ENCODE measurements at places on chromosomes 7 and 10. TPM values are rescaled to one million over a fixed set of nuclear protein-coding genes. Genes with fewer than 3 reads are reported as not detected.

GRCh38 chr10:63441404-63441803, 24.4 kb downstream of the JMJD1C start:
- DNase-seq = no peak

DNA sequence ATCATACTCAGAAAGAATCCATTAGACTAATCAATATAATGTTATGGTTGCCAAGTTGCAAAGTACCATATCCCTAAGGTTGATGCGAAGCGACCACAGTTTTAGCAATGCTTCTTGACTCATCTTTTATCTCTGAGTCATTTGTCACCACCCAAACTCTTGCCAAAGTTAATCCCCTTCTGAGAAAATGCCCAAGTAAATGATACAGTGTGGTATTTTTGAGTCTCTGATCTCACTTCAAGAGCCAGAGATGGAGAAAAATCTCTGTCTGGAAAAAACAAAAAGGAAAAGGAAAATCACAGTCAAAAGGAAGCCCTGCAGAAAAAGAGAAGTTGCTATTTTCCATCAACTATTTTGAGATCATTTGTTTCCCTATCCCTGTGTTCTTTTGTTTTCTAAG, 26.7 kb upstream of the OTUD1 start:
- DNase-seq = peak; percentile 8

DNA sequence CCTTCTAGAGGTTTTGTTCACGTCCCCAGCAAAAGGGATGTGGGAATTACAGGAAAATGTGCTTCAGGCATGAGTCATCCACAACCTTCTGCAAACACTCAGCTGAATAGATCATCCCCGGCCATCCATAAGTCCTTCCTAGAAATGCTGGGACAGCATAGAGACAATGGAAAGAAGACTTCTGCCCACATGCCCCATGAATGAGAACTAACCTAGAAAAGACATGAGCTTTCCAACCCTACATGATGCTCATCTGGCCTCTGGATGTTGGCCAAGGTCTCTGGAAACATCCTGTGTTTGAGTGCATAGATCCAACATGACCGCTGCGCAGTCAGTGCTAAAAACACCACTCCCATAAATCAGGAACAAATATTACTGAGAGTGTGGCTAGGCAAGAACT, 277.5 kb downstream of the PLXNA4 start:
- no peak for DNase-seq

GRCh38 chr10:124003070-124003419, 90.4 kb downstream of the CHST15 start:
- no peak for DNase-seq

DNA sequence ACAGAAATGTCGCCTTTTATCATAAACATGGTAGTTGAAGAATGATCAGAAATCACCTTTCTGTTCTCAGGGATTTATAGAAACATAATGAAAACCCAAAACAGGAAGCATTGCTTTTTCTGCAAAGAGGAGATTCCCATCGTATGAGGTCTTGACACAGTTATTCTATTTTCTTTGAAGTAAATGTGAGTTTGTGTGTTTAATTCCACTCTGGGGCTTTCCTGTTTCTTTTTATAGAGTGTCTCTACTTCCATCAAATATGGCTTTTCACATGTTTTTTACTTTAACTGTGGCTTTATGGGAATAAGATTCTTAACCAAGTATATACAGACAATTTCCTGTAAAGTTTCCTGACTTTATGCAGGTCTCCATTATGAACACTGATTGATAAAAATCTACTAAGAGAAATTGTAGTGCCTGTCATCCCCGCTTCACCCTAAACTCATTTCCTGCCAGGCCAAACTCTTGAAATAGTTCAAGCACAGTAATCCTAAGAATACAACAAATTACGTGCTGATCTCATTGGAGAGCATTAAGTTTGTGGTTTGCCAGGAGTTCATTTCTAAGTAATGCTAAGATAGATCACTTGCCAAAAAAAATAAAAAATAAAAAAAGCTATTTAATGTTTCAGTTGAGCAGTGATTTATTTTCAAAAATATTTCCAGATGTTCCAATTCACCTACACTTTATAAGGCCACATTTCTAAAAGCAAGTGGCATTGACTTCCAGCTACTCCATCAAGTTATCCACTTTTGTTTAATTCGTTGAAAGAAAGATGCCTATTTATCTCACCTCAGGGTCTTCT, 52.2 kb upstream of the SEC61G start:
- no peak for DNase-seq

DNA sequence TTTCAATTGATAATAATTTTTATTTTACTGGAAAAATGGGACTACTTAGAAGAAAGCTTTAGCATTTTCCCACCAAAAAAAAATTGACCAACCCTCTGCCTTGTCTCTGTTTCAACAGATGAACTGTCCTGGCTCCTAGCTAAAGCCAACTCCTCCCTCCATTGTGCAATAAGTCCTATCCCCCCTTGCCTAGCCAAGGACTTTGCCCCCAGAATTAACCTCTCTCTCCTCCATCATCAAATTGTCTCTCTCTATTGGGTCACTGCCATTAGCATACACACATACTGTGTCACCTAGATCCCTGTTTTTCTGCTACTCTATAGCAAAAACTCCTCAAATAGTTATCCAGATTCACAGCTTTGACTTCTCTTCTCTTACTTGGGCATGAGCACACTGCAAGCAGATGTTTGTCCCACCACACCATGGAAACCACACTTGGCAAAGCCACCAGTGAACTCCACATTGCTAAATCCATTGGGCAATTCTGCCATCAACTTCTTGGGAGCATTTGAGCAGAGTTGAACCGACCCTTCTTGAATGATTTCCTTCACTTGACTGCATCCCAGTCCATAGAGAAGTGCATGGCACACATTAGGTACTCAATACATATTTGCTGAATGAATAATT, 91.4 kb upstream of the NEBL start:
- DNase-seq = no peak

DNA sequence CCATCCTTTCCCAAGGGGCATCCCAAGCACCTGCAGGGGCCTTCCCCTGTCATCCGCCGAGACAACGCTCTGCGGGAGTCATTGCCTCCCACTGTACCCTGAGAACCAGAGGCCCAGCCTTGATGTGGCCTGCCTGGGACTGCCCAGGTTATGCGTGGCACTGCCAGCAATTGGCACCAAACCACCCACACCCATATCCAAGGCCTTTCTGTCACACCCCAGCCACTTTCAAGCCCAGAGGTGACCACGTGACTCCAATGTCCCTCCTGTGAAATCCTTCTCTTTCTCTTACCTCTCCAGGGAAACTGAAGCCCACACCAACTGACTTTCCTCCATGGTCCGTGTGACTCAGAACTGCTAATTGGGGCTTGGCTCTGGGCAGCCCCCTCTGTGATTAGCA, 123.9 kb downstream of the C10orf105 start:
- DNase-seq = no peak

GRCh38 chr10:78942091-78942501, 126.7 kb upstream of the ZMIZ1 start:
- no peak for DNase-seq

DNA sequence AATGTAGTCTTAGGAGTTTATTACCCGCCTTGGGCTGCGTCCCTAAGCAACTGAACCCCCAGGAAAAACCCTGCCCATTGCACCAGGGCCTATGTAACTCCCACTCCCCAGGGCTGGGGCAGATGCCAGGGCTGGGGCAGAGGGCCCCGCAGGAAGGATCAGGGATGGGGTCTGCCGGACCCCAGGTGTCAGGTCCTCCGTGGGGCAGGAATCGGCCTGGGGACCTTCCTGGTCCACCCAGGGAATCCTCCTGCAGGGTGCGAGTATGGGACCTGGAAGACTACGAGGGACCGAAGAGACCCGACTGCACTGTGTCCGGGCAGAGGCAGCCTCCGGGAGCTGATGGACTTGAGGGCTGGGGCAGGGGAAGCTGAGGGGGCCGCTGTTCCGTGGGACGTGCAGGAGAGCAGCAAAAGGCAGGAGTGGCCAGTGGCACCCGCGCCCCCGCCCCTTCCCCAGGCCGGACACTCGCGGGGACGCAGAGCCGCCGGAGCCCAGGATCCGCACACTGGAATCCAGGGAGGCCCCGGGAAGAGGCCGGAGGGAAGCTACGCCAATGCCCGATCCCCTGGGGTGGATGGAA, 2.5 kb upstream of the ATP5MF start:
- no peak for DNase-seq

- DNase-seq = no peak
Measured at GRCh38 chr10:126198681-126199080, 189.6 kb downstream of the ADAM12 start.

- no peak for DNase-seq
Measured at GRCh38 chr10:29392376-29393021, 103.6 kb downstream of the LYZL1 start.

- no peak for DNase-seq
Measured at GRCh38 chr10:11936389-11937152, 106.0 kb downstream of the UPF2 start.

- DNase-seq = no peak
Measured at GRCh38 chr10:113620511-113620910, 43.3 kb downstream of the NRAP start.

GRCh38 chr10:123009105-123009820, 457 bp downstream of the ACADSB start:
- DNase-seq = no peak

GRCh38 chr7:101659706-101660105, 30.6 kb upstream of the MYL10 start:
- DNase-seq = no peak

DNA sequence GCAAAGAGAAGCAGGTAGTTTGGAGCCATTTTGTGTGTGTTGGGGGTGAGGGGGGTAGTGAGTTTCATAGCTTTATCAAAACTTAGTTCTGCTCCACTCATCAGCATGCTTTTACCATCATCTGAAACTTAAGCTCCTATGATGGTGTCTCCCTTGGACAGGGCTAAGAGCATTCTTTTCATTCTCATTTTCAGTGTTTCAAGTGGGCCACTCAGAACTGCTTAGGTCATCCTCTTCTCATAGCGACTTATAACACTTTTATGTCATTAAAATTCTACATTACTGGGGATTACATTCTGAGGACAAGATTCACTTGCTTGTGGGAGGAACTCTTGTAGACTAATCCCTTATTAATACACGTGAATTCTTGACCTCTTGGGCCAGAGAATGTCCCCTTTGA, 649.4 kb downstream of the SUGCT start:
- no peak for DNase-seq

GRCh38 chr10:117186832-117187615, 10.3 kb upstream of the KCNK18 start:
- no peak for DNase-seq

DNA sequence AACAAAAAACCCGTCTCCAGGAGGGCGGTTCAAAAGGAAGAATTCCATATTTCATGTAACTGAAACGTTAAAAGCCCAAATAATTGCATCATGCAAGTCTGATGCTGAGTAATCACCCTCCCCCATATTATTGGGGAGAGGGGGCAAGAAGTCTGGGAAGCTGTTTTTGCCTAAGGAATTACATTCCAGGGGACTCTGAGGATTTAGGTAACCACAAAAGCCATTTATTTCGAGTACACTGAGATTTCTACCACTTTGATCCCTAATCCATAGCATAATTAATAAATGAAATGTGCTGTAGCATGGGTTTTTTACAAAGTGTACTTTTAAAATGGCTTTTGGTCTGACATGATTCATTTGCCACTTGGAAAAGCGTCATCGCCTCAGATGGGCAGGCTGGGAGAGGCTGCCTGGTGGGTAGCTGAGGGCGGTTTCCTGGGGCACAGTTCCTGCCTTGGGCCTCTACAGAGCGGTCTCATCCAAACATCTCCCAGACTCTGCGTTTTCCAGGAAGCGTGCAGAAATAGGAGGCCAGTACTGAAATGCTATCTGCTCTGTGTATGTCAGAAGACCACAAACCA, 106.5 kb downstream of the TCF7L2 start:
- no peak for DNase-seq

Gene ERLIN1
- 24.8 TPM for total RNA-seq

Gene LBX1
- 1.9 TPM for total RNA-seq

Gene ADCY1
- total RNA-seq = 21.8 TPM

Gene IPMK
- 4.6 TPM for total RNA-seq

Gene VGF
- 7.9 TPM for total RNA-seq

Gene CUX1
- 58.2 TPM for total RNA-seq

Gene PI4K2A
- total RNA-seq = 17.7 TPM

Gene NT5C3A
- total RNA-seq = 52.6 TPM
